ENCODE measurements at places on chromosomes 2 and 18. TPM values are rescaled to one million over a fixed set of nuclear protein-coding genes. Genes with fewer than 3 reads are reported as not detected.
A peak's percentile ranks its signal among the peaks of the same experiment; 100 is the strongest.

UGT1A4 gene
- total RNA-seq = not detected

GRCh38 chr2:62908145-62908544, 142.5 kb upstream of the OTX1 start:
- no peak for DNase-seq

DNA sequence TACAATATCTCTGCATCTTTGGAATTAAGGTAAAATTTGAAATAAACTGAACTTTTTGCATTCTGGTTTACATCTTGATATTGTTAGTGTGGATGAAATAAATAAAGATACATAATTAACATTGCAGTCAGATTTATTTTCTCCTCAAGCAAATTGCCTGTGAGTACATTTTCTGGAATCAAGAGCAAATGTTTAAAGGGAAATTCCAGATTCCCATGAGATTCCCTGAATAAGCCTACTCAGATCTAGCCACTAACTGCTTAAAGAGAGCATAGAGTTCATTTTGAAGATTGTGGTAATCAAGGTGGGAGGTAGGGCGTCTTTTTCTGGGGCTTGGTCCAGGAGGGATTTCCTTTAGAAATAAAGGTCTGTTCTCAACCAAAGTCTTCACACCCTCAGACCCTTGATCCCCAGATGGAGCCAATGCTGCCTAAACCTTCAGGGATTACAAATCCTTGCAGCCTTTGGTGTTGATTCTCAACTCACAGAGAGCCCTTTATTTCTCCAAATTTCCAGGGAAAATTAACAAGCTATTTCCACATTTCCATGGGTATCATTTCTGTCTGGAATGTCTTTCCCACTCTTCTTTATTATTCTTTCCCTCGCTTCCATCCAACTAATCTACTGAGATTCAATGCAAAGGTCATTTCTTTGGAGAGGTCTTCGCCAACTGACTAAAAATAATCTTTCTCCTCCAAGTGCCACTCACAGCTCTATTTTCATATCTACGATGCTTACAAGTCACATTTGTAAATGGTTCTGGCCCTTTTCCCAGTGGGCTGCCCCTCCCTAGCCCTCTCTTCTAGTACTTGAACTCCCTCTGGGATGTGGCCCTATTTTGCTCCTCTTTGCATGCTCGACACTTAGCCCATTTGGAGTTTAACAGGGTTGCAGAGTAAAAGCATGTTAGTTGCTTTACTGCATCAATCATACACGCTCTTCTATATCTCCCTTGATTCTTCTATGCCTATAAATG, 79.8 kb upstream of the SPATS2L start:
- DNase-seq = no peak

GRCh38 chr2:136173126-136173525, 55.2 kb upstream of the CXCR4 start:
- no peak for DNase-seq

DNA sequence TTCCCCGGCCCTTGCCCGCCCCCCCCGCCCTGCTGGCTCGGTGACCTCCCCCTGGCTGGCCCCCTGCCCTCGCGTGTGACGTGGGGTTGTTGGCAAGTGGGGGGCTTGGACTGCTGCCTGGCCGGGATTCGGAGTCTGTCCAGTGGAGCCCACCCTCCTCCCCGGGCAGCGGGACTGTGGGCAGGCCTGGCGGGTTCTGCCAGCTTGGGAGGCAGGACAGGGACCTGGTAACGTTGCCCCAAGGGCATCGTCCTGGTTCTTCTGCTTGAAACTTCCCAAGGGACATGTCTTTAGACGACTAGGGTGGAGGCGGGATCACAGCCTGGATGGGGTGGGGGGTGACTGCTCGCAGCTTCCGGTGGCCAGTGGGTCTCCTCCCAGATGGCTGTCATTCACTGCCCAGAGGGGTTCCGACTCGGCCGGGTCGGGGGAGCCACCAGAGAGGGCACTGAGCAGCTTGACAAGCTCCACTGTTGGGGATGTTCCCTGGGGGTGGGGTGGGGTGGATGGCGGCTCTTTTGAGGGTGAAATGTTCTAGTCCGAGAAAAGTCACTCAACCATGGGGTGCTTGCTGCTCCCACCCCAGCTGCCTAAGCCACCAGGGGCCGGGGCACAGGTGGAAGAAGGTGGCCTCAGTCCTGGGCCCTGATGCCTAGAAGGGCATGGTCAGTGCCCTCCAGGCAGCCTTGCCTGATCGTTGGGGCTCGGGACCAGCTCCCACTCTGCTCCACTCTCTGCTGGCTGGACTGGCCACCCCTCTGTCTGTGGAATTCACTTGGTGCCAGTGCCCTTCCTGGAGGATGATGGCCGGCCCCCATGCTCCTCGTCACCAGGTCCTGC, 4.3 kb upstream of the HS6ST1 start:
- no peak for DNase-seq

DNA sequence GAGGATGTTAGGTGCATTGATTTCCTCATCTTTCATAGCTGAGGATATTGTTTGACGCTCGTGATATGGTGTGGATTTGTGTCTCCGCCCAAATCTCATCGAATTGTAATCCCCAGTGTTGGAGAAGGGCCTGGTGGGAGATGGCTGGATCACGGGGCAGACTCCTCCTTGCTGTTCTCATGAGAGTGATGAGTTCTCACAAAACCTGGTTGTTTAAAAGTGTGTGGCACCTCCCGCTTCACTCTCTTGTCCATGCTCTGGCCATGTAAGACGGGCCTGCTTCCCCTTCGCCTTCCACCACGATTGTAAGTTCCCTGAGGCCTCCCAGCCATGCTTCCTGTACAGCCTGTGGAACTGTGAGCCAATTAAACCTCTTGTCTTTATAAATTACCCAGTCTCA, 28.4 kb upstream of the GPC1 start:
- peak; percentile 2 for DNase-seq

TCF7L1 gene
- 14.1 TPM for total RNA-seq

PLGLB2 gene
- 6.7 TPM for total RNA-seq

DNA sequence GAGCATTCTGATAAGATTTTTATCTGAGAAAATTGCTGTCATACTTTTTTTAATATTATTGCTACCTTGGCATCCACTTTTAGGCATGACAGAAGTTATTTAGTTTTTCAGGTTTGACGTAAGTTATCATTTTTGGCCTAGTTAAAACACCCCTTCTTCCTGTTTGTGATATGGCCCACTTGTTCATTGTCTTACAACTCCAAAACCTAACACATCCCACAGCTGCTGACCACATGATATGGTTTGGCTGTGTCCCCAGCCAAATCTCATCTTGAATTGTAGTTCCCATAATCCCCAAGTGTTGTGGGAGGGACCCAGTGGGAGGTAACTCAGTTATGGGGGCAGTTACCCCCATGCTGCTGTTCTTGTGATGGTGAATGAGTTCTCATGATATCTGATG, 388.1 kb downstream of the SLC4A3 start:
- DNase-seq = no peak

TRIM43 gene
- total RNA-seq = not detected

GRCh38 chr2:132884292-132884691, 214.3 kb upstream of the LYPD1 start:
- no peak for DNase-seq

RANBP2 gene
- 72.1 TPM for total RNA-seq

- DNase-seq = no peak
Observed at GRCh38 chr2:51918113-51918512, 886.2 kb upstream of the NRXN1 start.

- no peak for DNase-seq
Observed at GRCh38 chr2:68926796-68927195, 25.9 kb downstream of the GKN2 start.

- DNase-seq = no peak
Observed at GRCh38 chr2:217279140-217279539, 419.3 kb upstream of the TNP1 start.

DNA sequence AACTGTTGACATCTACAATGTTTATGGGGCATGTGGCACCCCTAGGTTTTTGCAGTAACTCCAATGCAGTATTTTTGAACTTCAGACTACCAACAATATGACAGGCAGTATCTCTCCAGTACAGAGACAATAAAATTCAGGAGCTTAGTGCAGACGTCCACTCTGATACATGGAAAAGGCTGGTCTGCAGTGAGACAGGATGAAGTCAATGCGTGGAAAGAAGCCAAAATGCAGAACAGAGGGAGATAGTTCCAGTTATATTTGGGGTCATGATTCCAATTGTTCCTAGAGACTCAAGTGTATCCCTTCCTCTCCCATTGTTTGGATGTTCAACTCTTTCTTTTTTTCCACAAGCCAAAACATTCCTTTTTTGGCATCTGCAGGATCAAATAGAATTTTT, 18.7 kb upstream of the SMAD2 start:
- no peak for DNase-seq

SULT1C2 gene
- 2.0 TPM for total RNA-seq

GRCh38 chr2:19100570-19100969, 257.9 kb downstream of the OSR1 start:
- no peak for DNase-seq

- DNase-seq = no peak
Observed at GRCh38 chr2:10911291-10912075, at the start of gene KCNF1. Gene KCNF1, plus strand, starts transcription at chr2:10911934. Its CDS starts 493 bp downstream, at chr2:10912427.

- no peak for DNase-seq
Observed at GRCh38 chr2:82675186-82675585, 1783.9 kb downstream of the SUCLG1 start.

DNA sequence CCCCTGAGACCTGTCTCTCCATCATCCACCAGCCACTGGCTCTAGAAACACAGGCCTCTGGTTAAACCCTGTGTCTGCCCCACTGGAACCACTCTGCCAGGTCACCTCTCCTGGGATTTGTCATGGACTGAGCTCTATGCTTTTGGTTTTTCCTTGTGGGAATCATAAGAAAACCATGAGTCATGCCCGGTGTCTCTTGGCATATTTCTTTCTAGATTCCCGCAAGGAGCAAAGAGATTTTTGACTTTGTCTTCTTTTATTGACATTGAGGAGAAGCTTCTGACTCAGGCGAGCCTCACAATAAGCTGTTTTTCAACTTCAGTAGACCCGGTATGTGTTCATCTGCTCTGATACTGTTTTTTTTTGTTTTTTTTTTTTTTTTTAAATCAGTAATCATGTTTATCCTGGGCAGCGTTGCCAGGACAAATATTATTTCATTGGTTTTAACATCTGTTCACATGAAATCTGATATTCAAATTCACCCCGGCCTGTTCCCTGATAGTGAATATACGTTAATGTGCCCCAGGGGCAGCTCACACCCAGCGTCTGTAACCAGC, 207.1 kb downstream of the ACKR3 start:
- DNase-seq = peak; percentile 46

- DNase-seq = no peak
Observed at GRCh38 chr2:162435676-162436075, 91.7 kb downstream of the GCA start.

DNA sequence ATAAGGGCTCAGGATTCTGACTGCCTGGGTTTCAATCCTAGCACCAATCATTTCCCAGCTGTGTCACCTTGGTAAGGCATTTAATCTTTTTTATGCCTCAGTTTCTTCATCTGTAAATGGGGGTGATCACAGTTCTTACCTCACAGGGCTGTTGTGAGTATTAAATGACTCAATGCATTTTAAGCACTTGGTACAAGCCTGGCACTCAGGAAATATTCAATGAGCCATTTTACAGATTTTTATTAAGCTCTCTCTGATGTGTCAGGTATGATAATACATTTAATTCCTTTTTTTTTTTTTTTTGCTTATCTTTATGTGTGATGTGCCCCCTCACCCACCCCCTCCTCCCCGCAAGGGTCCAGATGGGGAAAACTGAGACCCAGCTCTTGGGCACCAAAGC, 12.0 kb downstream of the SPEG start:
- no peak for DNase-seq

ZC3H8 gene
- total RNA-seq = 81.6 TPM

- DNase-seq = no peak
Observed at GRCh38 chr2:46032161-46032813, 264.9 kb upstream of the EPAS1 start.

DNA sequence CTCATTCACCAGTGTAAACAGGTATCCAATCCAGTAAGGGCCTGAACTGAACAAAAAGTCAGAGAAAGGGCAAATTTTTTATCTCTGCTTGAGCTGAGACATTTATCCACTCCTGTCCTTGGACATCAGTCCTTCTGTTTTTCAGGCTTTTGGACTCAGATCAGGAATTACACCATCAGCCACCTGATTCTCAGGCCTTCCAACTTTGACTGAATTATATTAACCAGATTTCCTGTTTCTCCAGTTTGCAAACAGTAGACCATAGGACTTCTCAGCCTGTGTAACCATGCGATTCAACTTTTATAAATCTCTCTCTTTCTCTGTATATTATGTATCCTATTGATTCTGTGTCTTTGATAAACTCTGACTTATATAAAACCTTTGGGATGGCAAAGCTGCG, 289.3 kb upstream of the CDH2 start:
- no peak for DNase-seq

DNA sequence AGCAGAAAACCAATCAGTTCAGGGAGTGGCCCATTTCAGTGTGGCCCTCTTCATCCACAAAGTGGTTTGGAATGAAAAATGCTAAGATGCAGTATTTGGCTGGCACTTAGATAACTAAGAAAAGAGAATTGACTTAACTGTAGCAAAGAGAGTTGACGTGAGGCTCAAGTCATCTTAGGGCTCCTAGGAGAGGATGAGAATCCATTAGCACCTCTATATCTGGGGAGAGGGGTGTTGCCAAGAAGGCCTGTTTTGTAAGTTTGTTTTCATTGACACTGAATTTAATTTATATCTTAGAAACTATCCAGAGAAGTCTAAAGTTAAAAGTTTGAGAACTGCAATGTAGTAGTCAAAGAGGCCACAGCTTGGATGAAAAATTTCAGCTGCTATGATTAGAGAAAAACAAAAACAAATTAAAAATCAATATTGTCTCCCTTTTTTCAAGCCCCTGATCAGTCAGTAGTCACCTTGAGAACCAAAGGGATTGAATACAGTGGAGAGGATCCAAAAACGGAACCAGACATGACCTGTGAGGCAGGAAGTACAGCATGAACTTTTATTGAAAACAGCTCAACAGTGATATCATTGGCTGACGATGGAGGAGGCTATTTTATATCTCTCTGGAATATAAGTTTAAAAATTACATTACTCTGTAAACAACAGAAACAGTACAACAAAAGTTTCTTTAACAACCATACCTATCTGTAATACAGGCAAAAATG, 52.7 kb downstream of the PHLPP1 start:
- DNase-seq = no peak

PAIP2B gene
- 5.7 TPM for total RNA-seq

DNA sequence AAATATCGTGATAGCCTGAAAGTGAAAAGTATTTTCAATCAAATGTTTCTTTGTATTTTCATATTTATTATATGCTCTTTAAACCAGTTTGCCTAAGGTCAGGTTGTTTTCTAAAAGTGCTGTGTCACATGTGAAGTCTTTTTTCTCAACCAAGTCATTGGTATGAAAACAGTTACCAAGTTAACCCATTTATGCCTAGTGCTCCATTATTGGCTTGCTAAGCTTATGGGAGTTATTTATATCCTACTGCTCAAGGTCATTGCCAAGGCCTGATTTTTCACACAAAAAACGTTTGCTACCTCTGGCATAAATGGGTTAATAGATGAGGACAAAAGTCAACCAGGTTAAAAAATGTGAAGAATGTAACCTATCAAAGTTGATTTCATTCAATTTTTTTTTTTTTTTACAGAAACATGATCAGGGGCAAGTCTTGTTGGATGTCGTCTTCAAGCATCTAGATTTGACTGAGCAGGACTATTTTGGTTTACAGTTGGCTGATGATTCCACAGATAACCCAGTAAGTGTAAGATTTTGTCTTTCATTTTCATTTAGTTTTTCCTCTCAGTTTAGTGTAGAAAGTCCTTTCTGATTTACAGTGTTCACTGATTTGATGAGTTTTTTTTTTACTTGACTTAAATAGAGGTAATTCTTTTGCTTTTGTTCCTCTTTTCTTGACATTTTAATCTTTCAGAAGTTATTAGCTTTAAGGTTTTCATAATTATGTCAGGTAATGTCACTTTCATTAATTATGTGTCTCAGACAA, 102.6 kb downstream of the PTPN4 start:
- DNase-seq = no peak
